Kasumi-1 (cell line): ENCODE measurements at places on chromosomes 12 and 14.

DNA sequence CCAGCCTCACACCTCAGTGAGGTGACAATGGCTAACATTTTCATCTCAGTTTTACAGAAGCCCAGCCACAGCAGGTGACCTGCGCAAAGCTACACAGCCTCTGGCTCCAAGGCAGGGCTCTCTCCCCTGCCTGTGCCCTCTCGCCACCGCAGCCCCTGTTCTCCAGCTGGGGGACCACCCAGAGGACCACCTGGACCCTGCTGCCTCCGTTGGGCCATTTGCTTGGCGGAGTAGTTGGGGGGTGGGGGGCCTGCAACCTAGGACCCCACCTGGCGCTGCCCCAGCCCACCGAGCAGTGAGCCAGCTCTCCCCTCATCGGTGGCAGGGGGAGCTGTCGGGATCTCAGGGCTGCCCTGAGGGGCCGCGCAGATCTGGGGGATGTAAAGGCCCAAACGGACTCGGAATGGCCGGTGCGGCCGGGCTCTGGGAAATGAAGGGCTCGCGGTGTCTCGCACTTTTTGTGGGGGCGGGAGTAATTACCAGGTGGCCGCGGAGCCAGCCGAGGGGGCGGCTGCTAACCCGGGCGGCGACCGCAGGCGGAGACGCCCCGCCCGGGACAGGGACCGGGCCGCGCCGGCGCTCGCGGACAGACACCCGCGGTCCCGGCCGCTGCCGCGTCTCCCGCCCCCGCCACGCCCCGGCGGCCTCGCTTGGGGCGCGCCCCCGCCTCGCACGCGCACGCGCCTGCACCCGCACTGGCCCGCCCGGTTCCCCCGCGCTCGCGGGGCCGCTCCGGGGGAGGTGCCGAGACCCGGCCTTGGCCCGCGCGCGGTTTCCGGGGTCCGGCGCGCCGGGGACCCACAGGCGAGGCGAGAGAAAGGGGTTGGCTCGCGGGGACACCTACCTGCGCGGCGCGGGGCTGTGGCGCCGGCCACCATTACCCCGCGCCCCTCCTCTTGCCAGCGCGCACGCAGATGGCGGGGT is 8.6 kb upstream of the GPR68 start:
- no peak for DNase-seq

DNA sequence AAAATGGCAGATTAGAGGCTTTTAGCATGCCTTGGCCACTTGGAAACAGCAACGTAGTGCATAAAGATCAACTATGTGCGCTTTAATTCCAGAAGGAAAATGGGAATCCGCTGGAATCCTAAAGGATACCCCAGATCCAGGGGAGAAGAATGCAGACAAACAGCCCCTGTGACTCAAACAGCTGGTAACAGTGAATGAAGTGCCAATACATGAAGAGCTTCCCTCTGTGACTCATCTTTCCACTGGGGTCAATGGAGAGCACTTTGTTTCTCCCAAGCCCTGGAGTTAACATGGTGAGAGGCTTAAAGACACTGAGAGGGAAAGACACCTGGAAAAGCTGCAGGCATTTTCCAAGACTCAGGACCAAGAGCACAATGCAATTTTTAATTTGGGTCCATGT is 263.1 kb downstream of the CEP128 start:
- no peak for DNase-seq

DNA sequence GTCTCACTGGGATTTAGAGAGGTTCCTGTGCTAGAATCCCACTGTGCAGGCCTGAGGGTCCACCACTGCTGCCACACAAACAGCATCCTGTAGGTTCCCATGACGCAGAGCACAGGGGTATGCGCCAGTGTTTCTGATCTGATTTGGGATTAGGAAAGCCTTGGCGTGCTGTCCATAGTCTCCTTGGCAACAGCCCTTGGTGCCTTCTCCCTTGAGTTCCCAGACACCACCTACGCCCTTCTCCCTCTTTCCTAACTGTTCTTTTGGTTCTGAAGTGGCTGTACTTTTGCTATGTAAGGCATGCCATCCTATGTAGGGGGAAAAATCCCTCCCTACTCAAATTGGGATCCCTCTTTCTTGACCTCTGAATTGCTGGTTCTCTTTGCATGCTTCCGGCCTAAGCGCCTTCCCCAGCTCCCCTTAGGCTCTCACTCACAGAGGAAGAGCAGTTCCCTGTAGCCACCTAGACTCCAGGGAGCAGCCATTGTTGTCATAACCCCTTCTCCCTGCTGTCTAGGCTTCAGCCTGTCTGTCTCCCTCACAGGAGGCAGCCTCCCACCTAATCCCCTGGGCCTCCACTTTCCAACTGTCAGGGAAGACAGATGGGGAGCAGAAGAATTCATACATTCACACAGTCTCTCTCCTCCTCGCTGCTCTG is 14.8 kb upstream of the RIC8B start:
- DNase-seq: no peak

DNA sequence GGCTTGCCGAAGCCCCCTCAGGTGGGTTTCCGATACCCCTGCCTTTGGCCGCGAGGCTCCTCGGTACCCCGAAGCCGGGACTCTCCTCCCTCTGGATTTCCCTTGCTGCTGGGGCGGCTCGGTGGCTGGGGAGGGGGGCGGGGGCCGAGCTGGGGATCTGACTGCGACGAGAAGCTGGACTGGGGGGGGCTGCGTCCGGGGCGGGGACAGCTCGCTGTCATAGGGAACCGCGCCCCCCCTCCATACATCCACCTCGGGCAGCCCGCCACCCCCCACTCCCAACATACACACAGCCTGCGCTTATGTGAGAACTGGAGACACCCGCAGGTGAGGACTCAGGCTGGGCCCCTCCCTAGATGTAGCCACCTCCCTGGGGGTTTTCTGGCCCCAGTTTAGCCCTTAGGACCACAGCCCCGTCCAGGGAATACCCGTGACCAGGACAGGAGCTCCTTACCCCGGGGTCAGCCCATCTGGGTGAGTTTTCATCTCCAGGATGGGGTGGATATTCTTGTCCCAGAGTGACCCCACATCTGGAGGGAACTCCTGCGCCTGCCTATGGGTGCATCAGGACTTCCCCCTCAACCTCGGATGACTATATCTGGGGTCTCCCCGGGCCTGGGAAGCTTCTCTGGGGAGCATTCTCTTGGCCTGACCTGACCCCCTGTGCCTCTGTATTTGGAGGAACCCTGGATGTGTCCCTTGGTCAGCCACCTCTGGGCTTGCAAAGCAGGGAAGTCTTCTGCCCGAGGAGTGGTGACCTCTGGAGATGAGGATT is 687 bp downstream of the ASIC1 start:
- DNase-seq: no peak

- peak; percentile 55 for DNase-seq
Measured at GRCh38 chr14:52312931-52313355, 1.2 kb upstream of the PTGER2 start.

GRCh38 chr12:16756833-16757555 is 151.0 kb upstream of the LMO3 start:
- DNase-seq: no peak

GRCh38 chr12:69653703-69654102 is 43.0 kb upstream of the LRRC10 start:
- DNase-seq: no peak

DNA sequence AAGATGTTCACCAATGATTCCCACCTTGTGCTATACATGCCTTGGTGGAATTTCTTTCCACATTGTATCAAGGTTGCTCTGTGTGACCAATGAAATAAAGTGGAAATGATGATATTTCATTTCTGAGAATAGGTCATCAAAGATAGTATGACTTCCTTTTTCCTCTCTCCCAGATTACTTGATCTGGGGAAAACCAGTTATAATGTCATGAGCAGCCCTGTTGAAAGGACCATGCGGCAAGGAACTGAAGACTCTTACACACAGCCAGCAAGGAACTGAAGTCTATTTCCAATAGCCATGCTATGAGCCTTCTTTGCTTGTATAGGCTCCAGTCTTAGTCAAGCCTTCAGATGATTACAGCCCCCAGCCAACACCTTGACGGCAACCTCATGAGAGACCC is 11.7 kb downstream of the KLRD1 start:
- DNase-seq: no peak

- DNase-seq: no peak
Measured at GRCh38 chr14:88852632-88853031, 28.2 kb downstream of the TTC8 start.

- DNase-seq: peak; percentile 68
Measured at GRCh38 chr14:45201905-45202304, 51.1 kb downstream of the MIS18BP1 start.
